ENCODE measurements at places on chromosomes 7 and 10.

DNA sequence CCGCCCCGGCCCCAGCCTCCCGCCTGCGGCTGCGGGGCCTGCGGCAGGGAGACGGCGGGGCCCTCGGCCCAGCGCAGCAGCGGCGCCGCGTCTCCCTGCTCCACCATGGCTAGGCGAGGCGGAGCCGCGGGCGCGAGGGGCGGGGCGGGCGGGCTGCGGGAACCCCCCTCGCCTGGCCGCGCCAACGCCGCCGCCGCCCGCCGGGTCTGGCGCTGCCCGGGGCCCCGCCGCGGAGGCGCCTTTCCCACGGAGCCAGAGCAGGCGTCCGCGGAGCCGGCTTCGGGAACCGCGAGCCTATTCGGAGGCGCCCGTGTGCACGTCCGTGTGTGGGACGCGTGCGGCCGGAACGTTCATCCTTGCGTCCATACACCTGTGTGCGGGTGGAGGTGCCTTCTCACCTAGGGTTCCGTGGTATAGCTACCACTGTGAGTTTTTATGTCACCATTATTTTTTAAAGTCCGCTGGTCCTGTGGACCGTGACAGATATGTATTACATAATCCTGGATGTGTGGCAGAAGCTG lies at the start of gene DENND11:
Gene DENND11, minus strand, starts transcription at position 120 of the 521 bp plus-strand sequence. Its CDS starts 13 bp downstream, at position 107.
- DNase-seq, result peak; percentile 49

DNA sequence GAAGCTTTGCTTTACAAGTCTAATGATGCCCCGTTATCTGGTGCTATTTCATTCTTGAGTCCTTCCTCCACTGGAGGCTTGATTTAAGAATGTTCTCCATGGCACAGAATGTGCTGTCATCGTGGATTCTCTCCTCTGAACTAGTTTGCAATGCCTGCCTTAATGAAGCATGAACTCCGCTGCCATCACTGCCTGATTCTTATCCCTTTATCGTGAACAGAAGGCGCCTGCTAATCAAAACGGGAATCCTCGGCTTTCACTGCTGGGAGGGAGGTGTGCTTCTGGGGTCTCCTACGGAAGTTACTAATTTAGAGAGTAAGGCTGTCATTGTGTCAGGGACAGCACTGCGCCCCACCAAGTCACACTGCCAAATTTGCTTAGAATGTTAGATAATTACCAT lies 56.2 kb downstream of the ITGB1 start:
- DNase-seq, result no peak

GRCh38 chr7:43491984-43492383 lies 90.9 kb upstream of the STK17A start:
- no peak for DNase-seq

GRCh38 chr10:132205650-132206376 lies 19.1 kb downstream of the DPYSL4 start:
- no peak for DNase-seq

DNA sequence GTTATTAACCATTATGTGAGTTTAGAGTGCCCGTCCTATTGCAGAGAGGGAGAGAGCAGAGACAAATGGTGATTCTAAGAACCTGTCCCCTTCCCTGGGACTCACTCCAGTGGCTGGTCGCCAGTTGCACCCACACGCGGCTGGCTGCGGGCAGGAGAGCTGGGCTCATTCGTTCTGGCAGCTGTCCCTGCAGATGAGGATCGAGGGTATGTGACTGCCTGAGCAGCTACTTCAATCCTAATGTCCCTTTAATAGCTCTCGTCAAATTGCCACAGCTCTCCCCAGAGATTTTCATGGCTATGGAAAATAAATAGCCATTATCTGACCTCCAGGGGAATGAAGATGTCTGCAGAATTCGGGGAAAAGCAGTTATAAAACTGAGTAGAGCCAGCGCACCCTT lies 41.6 kb downstream of the RBM28 start:
- no peak for DNase-seq

Measured in right lung (tissue), 10 donors.